ENCODE measurements at places on chromosomes 2 and 18. TPM values are rescaled to one million over a fixed set of nuclear protein-coding genes. Genes with fewer than 3 reads are reported as not detected.

Gene SLC66A2
- total RNA-seq, result 61.3 TPM

Gene PROM2
- total RNA-seq, result 202 TPM

Gene DAW1
- total RNA-seq, result not detected

Gene RHBDD1
- 36.7 TPM for total RNA-seq

Gene TMEFF2
- 12.8 TPM for total RNA-seq

Gene CDH2
- 3.1 TPM for total RNA-seq

Gene GKN1
- not detected for total RNA-seq

Gene NPPC
- not detected for total RNA-seq

Gene CNNM4
- 14.1 TPM for total RNA-seq

Gene NT5DC4
- 0.12 TPM for total RNA-seq

Gene CNPPD1
- total RNA-seq, result 81.2 TPM

Gene AQP12A
- total RNA-seq, result not detected

Gene GPR39
- 12.7 TPM for total RNA-seq

Gene CAMKMT
- 12.1 TPM for total RNA-seq

Gene ACOXL
- total RNA-seq, result not detected

Gene LONRF2
- 11.2 TPM for total RNA-seq

Gene CNDP1
- total RNA-seq, result 4.0 TPM

Gene SLC25A52
- total RNA-seq, result 0.26 TPM

All from mucosa of gallbladder (tissue), 1 donor.